ENCODE measurements at places on chromosomes 7 and 10.

DNA sequence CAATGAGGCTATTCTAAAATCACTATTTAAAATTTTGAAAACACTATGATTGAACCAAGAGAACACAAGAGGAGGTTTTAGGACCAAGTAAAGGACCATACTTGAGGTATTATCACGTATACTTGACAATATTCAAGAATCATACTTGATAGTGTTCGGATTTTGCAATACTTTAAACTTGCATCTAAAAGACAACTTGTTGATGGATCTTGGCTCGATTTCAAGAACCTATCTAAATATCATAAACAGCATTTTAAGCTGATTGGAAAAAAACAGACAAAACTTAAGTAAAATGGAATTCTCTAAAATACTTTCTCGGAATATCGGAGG is 1.3 kb downstream of the NAMPT start:
- no peak for DNase-seq

DNA sequence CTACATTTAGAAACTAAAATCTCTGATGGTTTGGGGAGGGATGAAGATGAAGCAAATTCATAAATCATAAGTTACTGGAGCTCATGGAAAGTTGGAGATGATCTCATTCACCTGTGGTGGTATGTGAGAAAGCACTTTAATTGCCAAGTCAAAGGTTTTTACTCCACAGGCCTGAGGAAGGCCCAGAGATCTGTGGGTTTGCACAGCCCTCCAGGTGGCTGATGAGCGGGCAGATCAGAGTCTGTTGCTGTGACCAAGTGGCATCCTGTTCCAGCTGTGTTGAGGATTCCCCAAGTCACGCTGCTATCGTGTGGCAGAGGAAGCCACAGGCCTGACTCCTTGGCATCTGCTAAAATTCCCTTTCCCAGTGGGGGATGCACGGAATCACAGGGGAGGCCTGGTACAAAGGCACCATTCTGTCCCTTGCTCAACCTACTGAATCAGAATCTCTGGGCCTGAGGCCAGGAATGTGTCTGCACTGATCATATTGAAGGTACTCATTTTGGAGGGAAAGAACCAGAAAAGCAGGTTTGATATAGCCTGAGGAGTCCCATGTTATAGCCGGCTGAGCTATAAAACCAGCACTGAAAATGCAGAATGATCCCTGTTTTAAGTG is 19.7 kb upstream of the DDC start:
- no peak for DNase-seq

- no peak for DNase-seq
These were observed 178.0 kb downstream of the MDFIC start for GRCh38 chr7:115099906-115100305.

GRCh38 chr7:73810998-73811360 is 19.8 kb upstream of the CLDN4 start:
- DNase-seq: no peak

DNA sequence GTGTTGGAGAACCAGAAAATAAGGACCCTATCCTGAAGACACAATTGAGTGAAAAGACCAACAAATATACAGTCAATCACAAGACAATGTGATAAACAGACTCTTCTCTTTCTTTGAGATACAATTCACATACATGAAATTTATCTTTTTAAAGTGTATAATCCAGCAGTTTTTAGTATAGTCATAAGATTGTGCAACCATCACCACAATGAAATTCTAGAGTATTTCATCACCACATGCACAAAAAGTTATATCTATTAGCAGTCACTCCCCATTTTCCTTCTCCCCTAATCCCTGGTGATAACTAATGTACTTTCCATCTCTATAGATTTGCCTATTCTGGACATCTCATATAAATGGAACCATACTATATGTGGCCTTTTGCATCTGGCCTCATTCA is 8.2 kb upstream of the SORBS1 start:
- no peak for DNase-seq

GRCh38 chr7:822692-823276 is 9.5 kb upstream of the SUN1 start:
- no peak for DNase-seq
